Tongue (tissue), 3 donors: ENCODE measurements at places on chromosomes 2 and 18.

DNA sequence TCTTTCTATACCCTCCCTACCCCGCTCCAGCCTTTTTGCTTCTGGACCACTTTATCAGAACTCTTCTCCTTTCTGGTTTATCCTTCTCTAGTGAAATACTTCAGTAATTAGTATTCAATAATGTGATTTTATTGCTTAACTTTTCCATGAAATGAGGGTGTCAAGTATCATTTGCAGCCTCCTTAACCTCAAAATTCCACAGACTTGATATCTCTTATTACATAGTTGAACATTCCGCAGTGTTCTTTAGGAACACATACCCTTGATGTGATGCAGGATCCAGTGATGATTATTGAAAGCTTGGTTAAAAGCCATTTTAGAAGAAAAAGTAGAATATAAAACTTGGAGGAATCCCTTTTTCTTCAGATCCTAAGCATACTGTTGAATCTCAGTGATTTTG, 94.8 kb downstream of the GREB1L start:
- DNase-seq, result no peak

DNA sequence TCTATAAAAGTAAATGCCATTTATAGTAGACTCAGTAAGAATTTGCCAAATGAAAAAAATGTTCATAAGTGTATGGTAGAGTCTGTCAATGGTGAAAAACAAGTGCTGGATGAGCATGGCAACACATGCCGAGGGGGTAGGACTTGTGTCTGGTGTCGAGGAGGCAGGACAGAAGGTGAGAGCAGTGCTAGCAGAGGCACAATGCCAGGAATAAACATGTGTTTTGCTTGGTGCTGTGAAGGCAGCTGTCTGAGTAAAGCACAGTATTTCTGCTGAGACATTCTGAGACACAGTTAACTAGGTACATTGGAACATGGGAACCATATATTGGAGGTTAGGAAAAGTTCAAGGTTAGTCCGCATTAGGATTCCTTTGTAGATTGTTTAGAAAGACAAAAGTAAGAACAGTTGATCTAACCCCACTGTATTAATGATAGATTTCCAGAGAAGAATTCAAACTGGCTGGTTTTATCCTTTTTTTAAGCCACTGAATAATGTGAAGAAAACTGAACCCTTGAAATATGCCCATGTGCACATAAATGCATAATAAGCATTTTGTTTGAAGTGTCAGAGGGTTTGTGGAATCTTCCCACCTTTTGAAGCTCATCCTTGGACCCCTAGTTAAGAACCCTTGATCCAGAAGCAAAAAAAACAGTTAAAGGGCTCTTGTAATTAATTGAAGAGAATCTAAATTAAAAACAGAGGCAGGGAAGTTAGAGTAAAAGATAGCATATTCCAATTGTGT, 7.1 kb downstream of the RBM45 start:
- DNase-seq, result peak; percentile 47

DNA sequence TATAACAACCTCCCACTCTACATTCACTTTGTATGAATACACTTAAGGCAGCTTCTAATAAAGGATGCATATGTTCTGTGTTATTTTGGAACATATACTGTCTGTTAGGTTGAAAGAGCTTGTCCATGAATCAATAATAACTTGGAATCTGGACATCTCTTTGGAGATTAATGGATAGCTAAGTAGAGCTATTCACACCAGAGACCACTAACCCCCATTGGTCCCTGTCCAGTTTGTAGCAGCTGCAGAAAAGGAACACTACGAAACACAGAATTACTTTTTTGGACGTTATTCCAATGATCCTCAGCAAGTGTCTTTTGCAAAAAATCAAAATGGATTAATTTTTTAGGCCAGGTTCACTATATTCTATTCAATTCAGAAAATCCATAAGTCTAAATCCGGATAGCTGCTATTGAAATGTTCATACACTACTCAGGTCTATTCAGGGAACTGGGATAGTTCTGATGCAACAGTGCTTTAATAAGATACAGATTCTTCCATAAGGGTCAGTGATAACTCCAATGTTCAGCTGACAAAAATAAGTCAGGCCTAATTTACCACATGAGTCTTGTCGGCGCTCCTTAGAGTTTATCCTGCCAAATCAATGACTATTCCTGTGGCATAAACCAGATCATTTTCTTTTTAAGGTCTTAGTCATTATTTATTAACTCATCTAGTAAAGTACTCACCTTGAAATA, 44.2 kb downstream of the NRXN1 start:
- DNase-seq, result no peak

DNA sequence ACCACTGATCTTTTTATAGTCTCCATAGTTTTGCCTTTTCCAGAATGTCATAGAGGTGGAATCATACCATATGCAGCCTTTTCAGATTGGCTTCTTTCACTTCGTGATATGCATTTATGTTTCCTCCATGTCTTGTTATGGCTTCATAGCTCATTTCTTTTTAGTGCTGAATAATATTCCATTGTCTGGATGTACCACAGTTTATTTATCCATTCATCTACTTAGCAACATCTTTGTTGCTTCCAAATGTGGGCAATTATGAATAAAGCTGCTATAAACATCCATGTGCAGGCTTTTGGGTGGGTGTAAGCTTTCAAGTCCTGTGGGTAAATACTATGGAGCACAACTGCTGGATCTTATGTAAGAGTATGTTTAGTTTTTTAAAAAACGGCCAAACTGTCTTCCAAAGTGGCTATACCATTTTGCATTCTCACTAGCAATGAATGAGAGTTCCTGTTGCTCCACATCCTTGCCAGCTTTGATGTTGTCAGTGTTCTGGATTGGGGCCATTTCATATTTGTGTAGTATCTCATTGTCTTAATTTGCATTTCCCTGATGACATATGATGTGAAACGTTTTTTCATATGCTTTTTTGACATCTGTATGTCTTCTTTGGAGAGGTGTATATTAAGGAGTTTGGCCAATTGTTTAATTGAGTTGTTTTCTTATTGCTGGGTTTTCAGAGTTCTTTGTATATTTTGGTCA, 20.6 kb downstream of the STPG4 start:
- no peak for DNase-seq

- no peak for DNase-seq
Measured at GRCh38 chr2:233267516-233268245, 16.2 kb downstream of the ATG16L1 start.

GRCh38 chr2:2942225-2942624, 435.4 kb downstream of the EIPR1 start:
- no peak for DNase-seq

- no peak for DNase-seq
Measured at GRCh38 chr2:171191021-171191420, 30.3 kb upstream of the TLK1 start.
